ENCODE measurements at places on chromosomes 1 and 21.

- DNase-seq = no peak
Observed at GRCh38 chr1:86082183-86082582, 74.4 kb downstream of the COL24A1 start.

GRCh38 chr1:232718928-232719927, 86.0 kb upstream of the MAP10 start:
- no peak for DNase-seq

GRCh38 chr21:45867671-45868081, 113.9 kb upstream of the COL6A1 start:
- DNase-seq = no peak

DNA sequence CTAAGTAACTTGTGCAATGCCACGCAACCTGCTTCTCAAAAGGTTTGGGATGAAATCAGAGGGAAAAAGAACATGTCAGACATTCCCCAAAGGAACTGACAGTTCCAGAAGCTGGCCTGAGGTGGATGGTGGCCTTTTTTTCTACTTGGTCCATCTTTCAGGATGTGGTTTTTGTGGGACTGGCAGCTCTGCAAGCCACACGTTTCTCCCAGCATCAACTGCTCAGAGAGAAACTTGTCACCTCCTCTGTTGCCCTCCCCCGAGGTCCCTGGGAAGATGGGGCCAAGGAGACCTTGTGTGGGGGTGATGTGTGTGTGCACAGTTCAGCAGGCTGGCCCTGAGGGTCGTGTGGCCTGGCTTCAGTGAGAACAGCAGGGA, 2.5 kb upstream of the DHRS3 start:
- no peak for DNase-seq

- no peak for DNase-seq
Observed at GRCh38 chr1:113142791-113143190, 69.8 kb downstream of the LRIG2 start.

DNA sequence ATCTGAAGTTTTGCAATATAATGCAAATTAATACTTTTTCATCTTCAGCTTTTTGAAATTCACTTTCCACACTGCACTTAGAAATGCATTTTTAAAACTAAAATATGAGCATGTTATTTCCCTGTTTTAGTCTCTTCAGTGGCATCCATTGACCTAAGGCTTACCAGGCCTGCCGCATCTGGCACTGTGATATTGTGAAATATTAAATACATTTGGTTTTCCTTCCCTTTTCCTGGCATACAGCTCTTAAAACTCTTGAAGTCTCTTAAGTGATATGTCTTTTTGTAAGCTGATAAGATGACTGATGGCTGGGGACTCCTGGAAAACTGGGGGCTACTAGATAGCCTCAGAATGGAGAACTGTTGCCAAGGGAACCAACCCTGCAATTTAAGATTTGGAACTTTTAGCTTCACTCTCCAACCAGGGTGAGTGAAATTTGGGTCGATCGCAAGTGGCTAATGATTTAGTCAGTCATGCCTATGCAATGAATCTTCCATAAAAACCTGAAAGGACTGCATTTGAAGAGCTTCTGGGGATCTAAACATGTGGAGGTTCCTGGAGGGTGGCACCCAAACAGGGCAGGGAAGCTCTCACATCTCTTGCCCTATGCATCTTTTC, 75.5 kb upstream of the PDC start:
- no peak for DNase-seq

Measured in upper lobe of right lung (tissue), 1 donor.